Right lung (tissue), 10 donors: ENCODE measurements at places on chromosomes 2 and 18. TPM values are rescaled to one million over a fixed set of nuclear protein-coding genes. Genes with fewer than 3 reads are reported as not detected.

The SLC16A14 gene
- polyA plus RNA-seq: 13.2 TPM

DNA sequence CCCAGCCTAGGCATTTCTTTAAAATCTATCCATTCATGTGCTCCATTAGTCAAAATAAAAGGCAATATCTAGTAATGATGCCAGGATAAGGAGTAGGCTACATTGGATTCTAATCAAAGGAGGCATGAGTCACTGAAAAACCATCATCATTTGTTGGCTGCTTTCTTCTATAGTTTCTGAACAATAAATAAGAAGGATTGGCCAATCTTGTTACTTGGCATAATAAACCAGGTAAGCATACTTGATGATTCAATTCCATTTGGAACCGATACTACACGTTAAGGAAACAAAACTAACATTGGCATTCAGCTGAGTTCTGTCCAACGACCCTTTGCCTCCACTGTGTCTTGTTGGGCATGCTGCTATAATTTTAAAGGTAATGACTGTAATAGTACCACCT, 27.2 kb downstream of the ATP8B1 start:
- DNase-seq: no peak

DNA sequence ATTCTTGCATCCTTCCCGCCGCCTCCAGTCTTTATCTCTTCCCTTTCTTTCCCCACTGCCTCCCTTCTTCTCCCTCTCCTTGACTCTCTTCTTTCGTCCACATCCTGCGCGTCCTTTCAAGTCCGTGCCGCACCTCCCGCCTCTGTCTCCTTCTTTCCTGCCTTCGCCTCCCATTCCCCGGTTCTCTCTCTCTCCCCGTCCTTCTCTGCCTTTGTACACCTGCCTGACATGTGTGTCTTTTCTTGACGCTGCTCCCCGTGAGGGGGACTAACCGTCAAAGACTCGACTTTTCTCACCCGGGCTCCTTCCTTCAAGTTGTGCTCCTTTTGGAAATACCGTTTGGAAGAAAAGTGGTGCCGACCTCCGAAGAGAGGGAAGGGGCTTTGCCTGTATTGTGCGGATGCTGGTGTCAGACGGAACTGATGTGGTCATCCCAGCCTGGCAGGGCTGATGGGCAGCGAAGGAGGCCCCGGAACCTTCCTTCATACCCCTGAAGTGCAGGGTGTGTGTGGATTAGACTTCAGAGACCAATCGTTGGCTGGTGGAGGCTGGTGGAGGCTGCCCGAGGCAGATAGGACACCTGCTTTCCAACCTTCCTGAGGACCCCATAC, 879 bp downstream of the TMEM178A start:
- DNase-seq: no peak

- no peak for DNase-seq
Measured at GRCh38 chr2:192005211-192005610, 158.3 kb upstream of the CAVIN2 start.

GRCh38 chr2:71861186-71862160, 286.2 kb downstream of the CYP26B1 start:
- no peak for DNase-seq

GRCh38 chr2:7609974-7610373, 692.8 kb downstream of the RNF144A start:
- DNase-seq: no peak

- no peak for DNase-seq
Measured at GRCh38 chr2:224085811-224086210, 46.7 kb upstream of the SERPINE2 start.

GRCh38 chr2:29940706-29941105, 19.3 kb upstream of the ALK start:
- peak; percentile 18 for DNase-seq

The AUP1 gene
- 85.0 TPM for polyA plus RNA-seq

DNA sequence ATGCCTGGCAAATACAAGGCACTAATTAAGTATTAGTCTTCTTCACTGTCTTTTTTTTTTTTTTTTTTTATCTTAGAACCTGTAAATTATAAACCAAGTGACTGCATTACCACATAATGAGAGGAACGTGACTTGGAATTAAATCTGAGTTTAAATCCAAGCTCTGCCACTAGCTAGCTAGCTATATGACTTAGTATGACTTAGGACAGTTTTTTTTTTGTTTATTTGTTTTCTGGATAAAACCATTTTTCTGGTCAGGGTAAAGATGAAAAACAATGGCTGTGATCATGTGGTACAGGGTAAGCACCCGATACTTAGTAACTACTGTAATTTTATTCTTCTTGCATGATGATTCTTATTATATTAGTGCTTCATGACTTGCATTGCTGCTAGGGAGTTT, 191.8 kb upstream of the LRRTM1 start:
- DNase-seq: no peak

- DNase-seq: no peak
Measured at GRCh38 chr2:124320051-124320688, 295.1 kb downstream of the CNTNAP5 start.

GRCh38 chr2:64015391-64015790, 3.8 kb downstream of the VPS54 start:
- no peak for DNase-seq

The SATB2 gene
- polyA plus RNA-seq: 3.6 TPM

The FAM98A gene
- polyA plus RNA-seq: 39.2 TPM

DNA sequence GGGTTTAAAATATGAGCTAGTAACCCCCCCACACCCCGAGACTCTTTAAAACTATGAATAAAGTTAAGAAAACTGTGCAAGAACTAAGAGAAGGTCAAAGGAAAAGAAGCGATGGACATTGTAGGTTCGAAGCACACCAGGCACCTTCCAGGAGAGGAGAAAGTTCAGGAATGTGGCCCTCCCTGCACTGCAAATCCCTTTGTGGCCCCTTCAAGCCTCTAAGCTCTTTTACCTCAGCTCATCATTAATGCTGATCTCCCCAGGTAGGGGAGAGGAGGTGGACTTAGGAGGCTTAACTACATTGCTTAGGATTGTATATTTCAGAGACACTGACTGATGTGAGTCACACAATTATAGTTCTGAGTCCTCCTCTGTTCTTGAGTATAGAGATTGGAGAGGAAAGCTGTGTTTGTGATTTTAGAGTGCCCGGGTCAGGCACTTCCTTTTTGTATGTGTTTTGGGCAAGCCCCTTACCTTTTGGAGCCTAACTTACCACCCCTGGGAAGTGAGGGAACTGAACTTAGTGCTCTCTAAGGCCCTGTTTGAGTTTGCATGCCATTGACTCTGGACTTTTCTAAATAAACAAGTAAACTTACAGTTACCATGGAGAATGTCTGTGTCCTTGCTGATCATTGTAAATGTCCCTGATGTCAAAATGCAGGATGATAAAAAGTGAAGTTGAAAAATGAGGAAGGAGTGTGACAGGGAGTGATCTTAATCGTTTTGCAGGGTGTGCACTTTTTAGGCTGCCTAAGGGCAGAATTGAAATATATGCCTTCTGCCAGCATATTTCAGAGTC, 140.8 kb upstream of the ZEB2 start:
- no peak for DNase-seq

GRCh38 chr2:601387-601698, 75.9 kb downstream of the TMEM18 start:
- DNase-seq: no peak

- DNase-seq: no peak
Measured at GRCh38 chr2:214158851-214159250, 252.0 kb upstream of the VWC2L start.

The CFAP221 gene
- 17.1 TPM for polyA plus RNA-seq

- DNase-seq: no peak
Measured at GRCh38 chr18:23617412-23618014, 31.2 kb upstream of the NPC1 start.

- no peak for DNase-seq
Measured at GRCh38 chr2:161576421-161576820, 47.8 kb upstream of the SLC4A10 start.

DNA sequence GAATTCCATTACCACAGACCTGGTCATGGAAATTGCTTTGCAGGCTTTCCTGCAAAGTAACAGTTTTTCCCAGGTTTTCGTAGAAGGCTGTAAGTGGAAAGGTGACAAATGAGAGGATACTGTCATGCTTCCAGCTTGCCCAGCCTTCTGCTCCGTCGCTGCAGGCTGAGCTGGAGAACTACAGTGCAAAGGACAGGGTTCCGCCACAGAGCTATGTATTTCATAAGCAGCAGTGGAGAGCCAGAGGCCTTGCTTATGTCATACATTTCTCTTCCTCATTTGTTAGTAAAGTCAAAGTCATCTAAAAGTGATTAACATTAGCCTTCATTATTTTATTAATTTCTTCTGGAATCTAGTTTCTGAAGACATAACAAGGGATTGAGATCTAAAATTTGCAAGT, 72.9 kb upstream of the RBM44 start:
- no peak for DNase-seq
